CD8-positive, alpha-beta T cell (primary cell): ENCODE measurements at places on chromosomes 12 and 14. TPM values are rescaled to one million over a fixed set of nuclear protein-coding genes. Genes with fewer than 3 reads are reported as not detected.

DLK1 gene
- not detected for total RNA-seq

GRCh38 chr14:49919825-49920659 lies 27.2 kb downstream of the ARF6 start:
- no peak for DNase-seq

DNA sequence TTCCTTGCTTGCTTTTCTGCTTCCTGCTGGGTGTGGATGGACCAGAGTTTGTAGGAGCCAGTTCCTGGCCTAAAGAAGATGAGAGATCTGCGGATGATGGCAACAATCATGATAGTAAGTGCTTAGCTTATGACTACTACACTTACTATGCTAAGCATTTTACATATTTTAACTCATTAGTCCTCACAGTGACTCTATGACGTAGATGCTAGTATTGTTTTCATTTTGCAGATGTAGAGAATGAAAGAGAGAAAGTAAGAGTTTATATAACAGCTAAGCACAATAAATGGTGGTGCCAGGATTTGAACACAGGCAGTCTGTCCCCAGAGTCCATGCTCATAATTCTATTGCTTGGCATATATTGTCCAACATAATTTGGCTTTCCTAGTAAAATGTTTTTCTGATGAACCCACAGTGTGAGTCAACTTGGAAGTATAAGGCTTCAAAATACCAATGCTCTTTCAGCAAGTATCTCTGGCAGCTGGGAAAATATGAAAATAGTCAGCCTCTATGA lies 363.2 kb upstream of the DDHD1 start:
- no peak for DNase-seq

- no peak for DNase-seq
Measured at GRCh38 chr14:65057695-65058094, 44.6 kb downstream of the MAX start.

PITPNM2 gene
- total RNA-seq = 29.2 TPM

DNA sequence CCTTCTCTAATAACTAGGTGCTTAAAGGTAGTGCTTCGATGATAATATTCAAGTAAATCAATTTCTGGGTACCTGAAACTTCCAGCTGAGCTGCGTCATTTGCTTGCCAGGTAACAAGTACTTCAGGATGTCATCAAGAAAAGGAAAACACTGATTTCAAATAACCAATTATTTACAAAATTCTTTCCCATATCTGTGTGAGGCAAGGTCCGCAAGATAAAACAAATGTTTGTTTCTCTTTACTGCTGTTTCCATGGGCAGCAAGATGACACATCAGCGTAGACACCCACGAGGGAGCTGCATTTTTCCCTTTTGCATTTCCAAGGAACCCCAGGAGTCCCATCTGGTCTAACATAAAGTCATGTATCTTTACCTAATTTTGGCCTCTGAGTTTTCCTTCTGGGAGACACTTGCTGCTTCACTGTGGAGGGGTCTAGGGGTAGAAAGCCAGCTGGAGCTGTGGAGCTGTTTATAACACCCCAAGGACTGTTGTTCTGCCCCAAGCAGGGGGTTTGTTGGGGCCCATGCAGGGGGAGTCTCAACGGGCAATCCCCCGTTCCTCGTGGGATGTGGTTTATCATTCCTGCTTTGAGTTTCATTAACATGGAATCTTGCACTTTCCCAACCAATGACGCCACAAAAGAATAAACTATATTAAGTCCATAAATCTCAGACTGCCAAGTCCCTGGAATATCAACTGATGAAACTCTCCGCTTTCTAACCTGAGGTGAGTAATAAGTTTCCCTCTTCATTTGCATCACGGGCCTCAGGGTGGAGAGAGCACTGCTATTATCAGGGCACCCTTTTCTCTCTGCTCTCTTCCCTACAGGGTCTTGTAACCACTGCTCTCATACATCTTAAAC lies 112.8 kb upstream of the PELI2 start:
- no peak for DNase-seq

DNA sequence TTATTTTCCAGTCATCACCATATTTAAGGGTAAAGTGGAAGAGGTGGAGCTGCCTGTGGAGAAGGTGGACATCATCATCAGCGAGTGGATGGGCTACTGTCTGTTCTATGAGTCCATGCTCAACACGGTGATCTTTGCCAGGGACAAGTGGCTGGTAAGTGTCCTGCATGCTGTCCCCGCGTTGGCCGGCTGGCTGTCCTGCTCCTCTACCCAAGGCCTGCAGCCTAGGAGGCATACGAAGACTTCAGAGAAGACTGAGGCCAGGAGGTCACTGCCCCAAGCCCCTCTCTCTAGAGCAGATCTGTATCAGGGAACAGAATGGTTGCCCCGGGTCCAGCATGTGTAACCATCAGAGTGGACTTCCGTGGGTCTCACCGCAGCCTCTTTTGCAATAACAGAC lies 77.7 kb downstream of the PRMT8 start:
- no peak for DNase-seq

DNA sequence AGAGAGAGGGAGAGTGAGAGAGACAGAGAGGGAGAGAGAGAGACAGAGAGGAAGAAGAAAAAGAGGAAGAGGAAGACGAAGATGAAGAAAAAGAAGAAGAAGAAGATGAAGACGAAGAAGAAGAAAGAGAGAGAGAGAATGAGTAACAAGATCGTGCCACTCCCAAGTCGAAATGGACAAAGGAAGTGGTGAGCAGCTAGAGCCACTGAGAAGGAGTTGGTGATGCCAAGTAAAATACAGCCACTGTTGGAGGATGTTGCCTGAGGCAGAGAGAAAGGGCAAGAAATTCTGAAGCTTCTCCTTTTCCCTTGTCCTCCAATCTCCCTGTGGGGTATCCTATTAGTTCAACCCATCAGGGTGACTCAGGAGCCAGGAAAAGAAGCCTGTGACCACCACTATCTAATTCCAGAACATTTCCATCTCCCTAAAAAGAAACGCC lies 12.5 kb upstream of the ANAPC5 start:
- DNase-seq = no peak

DNA sequence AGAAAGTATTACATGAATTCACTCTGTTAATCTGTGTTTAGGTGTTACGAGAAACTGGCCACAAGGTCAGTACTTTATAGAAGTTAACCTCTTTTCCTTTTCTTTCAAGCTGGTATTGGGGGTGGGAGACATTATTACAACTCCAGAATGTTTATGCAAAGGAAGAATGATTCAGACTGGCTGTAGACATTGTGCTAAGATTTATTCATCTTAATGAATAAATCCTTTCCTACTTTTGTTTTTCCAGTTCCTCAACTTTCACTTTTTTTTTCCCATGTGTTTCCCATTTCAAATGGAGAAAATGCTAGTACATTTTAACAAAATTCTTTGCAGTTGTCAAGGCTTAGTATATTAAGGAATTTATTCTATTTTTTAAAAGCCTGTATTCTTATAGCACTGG lies 1.3 kb downstream of the OTOGL start:
- no peak for DNase-seq

OR10P1 gene
- total RNA-seq = not detected
